OCI-M1 (cell line): ENCODE measurements at places on chromosomes 2 and 18.
A peak's percentile ranks its signal among the peaks of the same experiment; 100 is the strongest.

GRCh38 chr2:53208815-53209214, 558.8 kb upstream of the CHAC2 start:
- DNase-seq = no peak

- no peak for DNase-seq
Observed at GRCh38 chr2:38192976-38193375, 117.0 kb upstream of the CYP1B1 start.

- peak; percentile 97 for DNase-seq
Observed at GRCh38 chr2:159712143-159712928, at the start of gene MARCHF7. MARCHF7 (plus strand) TSS chr2:159712506; CDS start chr2:159729023, 16,517 bp downstream.

GRCh38 chr2:240255165-240255491, 114.7 kb upstream of the OTOS start:
- DNase-seq = no peak

GRCh38 chr2:228675091-228675490, 493.6 kb upstream of the SPHKAP start:
- DNase-seq = no peak

DNA sequence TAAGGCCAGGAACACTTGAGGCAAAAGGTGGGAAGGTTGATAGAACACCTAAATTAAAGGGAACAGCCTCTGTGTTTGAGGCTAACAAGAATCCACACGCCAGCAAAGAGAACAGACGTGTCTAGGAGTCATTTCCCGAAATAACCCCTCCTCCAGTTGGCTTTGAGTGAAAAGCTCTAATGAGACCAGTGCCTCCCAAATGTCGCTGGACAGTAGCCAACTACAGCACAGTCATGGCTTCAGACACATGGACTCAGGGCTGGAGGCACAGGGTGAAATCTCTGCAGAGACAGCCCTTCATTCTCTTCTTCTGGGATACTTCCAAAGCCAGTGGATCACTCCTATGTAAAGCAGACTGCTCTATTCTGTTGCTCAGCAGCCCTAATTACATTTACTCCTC, 49.6 kb downstream of the SOWAHC start:
- no peak for DNase-seq

DNA sequence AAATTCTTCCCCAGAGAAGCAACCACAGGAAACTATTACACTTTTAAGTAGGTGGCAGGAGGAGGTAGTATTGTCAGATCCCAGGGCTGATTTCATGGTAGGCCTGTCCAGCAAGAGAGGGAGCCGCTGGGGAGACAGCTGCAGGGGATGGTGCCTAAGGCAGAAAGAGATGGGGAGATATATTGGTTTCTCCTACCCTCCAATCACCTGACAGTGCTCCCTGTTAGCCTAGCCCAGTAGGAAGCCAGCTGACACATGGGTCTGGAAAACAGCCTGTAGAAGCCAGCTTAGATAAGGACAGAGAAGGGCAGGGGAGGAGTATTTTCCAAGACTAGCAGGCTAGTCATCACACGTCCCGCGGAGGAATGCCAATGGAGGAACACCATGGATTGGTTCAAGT, 8.2 kb upstream of the SPOPL start:
- peak; percentile 9 for DNase-seq

DNA sequence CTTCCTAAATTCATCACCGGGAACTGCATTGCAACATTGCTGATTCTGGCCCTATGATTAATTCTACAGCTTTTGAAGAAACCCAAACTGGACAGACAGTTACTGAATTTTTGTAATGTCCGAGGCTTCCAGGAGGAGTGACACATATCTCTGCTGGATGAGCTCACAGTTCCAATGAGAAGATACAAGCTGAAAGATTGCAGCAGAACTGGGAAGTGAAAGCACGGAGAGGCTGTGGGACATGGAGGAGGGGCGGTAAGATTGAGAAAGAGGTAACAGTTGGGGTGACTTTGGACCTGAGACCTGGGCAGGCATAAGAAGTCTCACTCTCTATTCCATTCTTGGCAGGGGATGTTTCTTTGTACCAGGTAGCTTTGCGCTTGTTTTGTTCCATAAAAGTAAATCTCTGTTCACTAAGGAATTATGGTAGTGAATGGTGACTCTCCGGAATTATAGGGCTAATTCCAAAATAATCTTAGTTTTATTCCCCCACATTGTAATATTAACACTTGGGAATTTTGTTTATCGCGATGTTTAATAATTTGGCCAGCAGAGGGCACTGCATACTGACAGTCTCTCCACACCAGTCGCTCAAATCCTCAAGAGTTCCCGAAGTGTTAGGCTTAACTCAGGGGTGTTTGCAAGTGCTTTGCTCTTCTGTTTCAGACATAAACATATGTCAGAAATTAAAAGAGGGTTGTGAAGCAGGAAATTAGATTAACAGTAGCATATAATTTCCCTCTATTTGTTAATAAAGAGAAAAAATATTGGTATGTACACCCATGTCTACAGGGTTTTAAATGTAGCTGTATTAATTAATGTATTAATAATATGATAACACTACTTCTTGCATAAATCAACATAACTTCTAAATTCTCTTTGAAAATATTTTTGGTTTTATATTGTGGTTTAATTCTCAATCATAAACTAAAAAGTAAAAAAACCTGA, 201.4 kb downstream of the SOCS6 start:
- peak; percentile 79 for DNase-seq

DNA sequence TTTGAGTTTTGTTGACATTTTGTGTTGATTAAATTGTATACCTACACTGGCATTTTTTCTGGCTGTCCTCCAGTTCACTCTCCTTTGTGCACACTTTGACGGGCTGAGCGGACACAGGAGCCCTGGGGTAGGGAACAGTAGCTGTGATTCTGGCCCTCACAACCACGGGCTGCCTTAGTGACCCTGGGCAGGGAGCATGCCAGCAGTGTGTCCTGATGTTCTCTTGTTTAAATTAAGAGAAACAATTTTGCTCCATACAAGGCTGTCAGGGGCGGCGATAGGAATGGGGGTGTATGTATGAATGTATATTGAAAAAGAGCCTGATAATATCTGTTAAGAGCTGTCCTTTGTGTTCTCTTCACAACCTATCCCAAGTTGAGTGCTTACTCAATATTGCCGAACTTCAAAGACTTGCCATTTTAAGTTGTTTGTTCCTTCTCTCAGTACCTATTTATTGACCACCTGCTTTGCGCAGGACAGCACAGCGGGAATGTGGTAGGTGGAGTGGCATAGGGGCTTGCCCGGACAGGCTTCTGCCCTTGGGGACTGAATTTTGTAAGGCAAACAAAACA, 103.7 kb upstream of the EML6 start:
- DNase-seq = no peak

DNA sequence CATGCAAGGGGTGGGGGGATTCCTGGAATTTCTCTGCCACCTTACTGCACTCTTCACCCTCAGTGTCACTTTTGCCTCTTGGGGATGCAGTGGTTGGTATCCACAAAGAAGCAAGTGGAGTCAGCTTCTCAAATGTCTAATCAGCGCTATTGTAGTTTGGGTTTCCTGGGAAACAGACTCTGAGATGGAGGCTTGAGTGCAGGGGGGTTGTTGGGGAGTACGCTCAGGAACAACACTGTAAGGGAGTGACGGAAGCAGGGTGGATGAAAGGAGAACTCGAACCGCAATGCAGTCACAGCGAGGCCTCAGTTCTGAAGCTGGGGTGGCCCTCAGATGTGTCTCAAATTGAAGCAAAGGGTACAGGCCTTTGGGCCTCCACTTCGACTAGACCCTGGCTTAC, 73.6 kb upstream of the EPC2 start:
- no peak for DNase-seq

DNA sequence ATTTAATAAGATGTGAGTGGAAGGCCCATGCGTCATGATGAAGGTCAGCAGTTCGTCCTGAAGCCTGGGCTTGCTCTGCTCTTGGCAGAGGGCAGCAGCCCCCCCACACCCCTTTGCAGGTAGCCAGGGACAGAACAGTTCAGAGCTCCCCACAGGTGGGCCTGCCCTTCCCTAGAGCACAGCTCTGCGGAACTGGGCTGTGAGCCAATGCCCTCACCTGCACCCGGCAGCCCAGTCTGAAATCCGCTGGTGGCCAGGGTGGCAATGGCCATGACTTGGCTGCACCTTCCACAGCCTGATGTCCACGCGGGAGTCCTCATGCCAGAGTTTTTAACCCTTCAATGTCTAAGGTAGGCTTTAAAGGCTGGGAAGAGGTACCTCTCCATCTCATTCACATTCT, 136.7 kb downstream of the ACKR3 start:
- no peak for DNase-seq

- no peak for DNase-seq
Observed at GRCh38 chr2:168673265-168674189, 128.9 kb upstream of the NOSTRIN start.

GRCh38 chr2:219266886-219267285, 12.3 kb upstream of the DNAJB2 start:
- DNase-seq = no peak

- no peak for DNase-seq
Observed at GRCh38 chr2:35503738-35504199, 851.8 kb upstream of the CRIM1 start.

DNA sequence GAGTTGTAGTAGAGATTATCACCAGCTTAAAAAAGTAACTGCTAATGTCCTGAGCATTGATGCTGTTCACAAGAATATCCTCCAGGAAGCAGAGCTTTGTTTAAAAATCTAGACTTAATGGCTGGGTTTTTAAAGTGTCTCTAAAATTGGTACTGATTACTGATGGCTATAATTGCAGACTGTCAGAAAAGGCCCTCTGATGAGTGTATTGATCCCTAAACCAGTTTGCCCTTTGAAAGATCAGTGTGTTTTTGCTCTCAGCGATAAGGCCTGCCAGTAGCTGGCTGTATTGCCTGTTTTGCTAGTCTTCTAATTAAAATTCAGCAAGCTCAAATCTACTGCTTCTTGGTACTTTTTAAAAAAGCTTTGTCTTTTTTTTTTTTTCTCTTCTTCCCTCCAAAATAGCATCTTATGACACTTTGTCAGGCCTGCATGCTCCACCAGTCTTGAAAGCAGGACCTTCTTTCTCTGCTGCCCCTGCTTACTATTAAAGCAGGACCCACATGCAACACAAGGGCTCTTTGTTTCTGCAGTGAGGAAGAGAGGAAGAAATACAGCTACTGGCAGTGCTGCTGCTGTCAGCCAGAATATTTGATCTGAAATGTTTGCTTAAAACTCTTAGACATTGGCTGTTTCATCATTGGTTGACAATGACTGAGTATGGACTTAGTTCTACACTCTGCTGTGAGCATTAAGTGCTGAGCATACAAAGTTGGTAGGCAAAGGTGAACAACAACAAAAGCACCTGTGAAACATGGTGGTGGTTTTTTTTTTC, 1.8 kb downstream of the SEC11C start:
- no peak for DNase-seq

GRCh38 chr2:56713161-56713676, 529.4 kb downstream of the CCDC85A start:
- DNase-seq = no peak

DNA sequence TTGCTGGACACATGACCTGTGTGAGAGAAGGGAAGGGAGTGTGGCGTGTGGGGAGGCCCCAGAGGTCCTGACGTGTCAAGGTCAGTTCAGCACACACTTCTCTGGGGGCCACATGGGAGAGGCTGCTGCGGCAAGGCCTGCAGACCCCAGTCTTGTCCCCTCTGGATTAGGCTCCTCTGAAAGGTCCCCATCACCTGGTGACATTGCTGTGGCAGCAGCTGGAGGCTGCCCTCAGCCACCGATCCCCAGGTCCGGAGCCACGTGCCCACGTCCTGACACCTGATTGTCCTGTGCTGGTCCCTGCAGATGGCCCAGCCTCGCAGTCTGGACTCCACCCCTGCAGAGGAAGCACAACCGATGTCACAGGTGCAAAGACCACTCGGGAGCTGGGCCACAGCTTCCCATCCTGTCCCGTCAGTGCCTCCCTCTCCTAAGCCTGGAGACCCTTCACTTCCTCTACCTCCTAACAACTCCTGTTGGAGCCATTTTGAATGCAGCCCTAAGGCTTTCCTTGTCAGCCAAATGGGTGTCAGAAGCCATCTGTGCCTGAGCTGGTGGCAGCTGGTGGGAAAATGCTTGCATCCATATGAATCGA, 12.7 kb downstream of the TMEM177 start:
- DNase-seq = no peak

DNA sequence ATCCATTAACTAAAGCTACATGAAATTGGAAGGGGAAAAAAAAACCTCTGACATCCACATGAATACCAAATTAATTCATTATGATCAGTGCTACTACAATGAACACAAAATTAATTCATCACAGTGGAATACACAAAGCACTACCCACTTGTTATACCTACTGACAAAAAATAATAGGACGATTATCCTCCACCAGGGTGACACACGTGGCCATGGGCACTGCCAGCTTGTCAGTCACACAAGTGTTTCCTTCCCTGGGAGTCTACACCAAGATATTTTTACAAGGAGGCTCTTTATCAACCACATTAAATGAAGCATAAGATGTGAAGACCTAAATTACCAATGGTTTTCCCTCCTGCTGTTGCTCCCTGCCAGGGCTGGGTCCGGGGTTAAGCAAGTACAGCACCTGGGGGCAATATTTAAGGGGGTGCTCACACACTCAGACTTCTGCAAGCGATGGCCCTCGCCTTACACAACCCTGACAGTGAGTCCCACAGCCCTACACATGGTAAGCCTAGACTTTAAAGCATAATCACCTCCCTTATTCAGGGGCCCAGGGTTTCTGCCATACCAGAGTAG, 90.1 kb downstream of the TCF4 start:
- no peak for DNase-seq

GRCh38 chr2:84792856-84793522, 87.9 kb downstream of the TRABD2A start:
- DNase-seq = no peak

GRCh38 chr18:50853863-50854271, 25.1 kb upstream of the ME2 start:
- no peak for DNase-seq

DNA sequence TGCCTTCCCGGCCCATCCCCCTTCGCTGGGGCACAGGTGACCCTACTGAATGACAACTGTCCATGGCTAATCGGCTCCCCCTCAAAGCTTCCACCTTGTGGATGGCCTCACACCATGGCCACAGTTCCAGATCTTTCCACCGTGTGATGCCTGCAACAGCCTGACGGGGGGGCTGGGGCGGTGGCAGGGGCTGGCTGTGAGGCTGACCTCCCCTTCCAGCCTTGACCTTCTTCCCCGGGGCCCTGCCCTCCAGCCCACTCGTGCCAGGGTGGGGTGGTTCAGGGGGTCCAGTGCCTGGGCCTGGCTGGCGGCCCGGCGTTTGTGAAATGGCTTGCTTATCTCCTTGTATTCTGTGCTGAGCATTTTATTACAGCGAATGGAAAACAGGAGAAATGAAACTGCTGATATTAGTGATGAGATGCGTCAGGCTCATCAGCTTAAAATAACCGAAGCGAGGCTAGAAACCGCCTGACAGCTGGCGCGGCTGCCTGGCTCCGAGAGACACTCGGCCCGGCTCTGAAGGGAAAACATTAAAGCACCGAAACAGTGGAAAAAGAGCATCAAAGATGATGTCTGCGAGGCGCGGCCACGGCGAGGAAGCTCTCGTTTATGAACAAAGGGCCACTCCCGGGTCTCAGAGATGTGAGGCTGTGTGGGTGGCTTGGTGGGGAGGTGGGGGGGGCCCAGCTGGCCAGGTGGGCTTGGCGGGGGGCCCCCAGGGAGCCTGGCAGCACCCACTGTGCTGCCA, 916 bp upstream of the PDCD1 start:
- DNase-seq = peak; percentile 15

- DNase-seq = no peak
Observed at GRCh38 chr2:207683879-207684627, 27.4 kb upstream of the CCNYL1 start.
